ENCODE measurements at places on chromosomes 12 and 14. TPM values are rescaled to one million over a fixed set of nuclear protein-coding genes. Genes with fewer than 3 reads are reported as not detected.

Gene PLEKHD1
- total RNA-seq = not detected

Gene SLC10A1
- not detected for total RNA-seq

Gene DPF3
- not detected for total RNA-seq

Gene AQP2
- total RNA-seq = 0.10 TPM

Gene RPL10L
- total RNA-seq = not detected

Gene PPTC7
- 6.1 TPM for total RNA-seq

Gene POTEG
- not detected for total RNA-seq

Gene GLT8D2
- not detected for total RNA-seq

Gene FNTB
- total RNA-seq = 8.9 TPM

Gene CCDC196
- not detected for total RNA-seq
